GM12891 (cell line): ENCODE measurements at places on chromosomes 4 and X.

DNA sequence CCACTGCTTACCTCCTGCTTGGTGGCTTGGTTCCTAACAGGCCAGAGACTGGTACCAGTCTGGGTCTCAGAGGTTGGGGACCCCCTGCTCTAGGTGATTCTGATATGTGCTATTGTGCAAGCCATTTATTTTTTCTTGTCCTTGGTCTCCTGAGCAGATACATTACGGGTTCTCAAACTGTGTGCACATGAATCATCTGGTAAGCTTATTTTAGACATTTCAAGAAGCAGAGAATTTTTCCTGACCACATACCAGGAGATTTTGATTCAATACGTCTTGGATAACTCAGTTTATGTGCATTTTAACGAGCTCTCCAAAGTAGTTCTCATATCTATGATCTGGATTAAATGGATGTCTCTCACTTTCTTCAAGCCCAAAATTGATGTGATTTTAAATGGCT lies 77.2 kb downstream of the FHIP1A start:
- no peak for DNase-seq

GRCh38 chrX:96692454-96692853 lies 7.8 kb downstream of the DIAPH2 start:
- DNase-seq: no peak

DNA sequence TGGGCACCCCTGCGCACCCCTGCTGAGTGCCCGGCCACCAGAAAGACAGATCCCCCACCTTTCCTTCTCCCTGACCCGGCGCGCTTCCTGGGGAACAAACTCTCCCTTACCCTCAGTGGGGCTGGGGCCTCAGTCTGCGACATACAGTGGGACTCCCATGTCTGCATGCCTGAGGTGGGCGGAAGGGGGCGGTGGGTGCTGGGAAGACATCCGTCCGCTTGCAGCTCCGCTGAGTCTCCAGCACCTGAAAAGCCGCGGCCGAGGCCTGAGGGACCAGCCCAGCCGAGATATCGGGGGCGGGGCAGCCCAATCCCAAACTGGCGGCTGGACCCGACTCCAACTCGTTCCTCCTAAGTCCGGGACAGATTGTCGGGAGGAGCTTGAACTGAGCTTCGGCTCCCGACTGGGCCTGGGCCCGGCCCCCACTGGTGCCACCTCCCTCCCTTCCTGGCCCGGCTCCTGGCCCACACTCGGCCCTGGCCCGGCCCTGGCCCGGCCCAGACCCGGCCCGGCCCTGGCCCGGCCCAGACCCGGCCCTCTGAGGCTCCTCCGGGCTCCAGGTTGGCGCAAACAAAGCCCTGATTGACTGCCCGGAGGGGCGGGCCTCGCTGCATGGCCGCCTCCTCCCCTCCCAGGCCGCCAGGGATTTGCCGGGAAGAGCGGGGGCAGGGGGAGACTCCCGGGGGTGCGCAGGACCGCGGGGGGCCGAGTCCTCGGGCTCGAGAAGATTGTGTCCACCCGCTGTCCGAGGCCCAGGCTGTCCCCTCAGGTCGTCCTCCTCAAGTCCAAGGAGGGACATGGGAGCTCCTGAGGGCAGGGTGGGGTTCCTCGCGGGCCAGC lies 877 bp upstream of the SLC16A2 start:
- DNase-seq: no peak

- no peak for DNase-seq
Measured at GRCh38 chr4:38449506-38450174, 214.4 kb upstream of the KLF3 start.

DNA sequence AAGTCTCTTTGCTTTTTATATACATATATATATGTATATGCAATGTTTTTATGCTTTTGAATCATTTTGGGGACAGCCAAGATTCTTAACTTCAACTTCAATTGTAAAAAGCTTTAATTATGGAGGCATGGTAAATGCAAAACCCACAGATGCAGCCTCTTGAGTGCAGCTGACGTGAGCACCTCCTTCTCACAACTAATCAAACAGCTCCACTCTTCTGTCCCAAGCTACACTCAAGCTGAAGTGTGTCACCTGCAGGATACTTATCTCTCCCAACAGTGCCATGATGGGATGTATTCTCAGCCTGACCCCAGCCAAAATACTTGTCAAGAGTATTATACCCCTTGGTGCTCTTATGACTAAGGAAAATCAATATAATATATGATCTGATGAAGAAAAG lies 60.7 kb upstream of the BLTP1 start:
- DNase-seq: no peak

- no peak for DNase-seq
Measured at GRCh38 chr4:85901500-85901899, 426.6 kb downstream of the ARHGAP24 start.

- no peak for DNase-seq
Measured at GRCh38 chr4:20378181-20378580, 126.5 kb downstream of the SLIT2 start.

DNA sequence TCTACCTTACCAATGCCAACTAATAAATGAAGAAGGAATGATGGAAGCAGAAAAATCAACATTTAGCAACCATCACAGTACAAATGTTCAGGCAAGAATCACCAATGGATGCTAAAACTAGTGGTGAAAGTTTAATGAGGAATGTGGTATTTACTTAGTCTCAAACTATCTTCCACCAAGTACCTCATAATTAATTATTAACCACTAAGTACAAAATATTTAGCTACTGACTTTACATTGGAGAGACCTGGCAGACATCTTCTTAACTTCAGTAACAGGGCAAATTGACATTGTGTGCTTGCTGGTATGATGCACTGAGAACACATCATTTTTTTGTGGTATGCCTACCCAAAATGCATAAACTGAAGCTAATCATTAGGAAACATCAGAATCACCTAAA lies 82.4 kb downstream of the DLG3 start:
- DNase-seq: no peak

- no peak for DNase-seq
Measured at GRCh38 chr4:123976285-123976684, 579.7 kb downstream of the SPRY1 start.

- DNase-seq: no peak
Measured at GRCh38 chr4:33255094-33255493, 2534.9 kb downstream of the PCDH7 start.

DNA sequence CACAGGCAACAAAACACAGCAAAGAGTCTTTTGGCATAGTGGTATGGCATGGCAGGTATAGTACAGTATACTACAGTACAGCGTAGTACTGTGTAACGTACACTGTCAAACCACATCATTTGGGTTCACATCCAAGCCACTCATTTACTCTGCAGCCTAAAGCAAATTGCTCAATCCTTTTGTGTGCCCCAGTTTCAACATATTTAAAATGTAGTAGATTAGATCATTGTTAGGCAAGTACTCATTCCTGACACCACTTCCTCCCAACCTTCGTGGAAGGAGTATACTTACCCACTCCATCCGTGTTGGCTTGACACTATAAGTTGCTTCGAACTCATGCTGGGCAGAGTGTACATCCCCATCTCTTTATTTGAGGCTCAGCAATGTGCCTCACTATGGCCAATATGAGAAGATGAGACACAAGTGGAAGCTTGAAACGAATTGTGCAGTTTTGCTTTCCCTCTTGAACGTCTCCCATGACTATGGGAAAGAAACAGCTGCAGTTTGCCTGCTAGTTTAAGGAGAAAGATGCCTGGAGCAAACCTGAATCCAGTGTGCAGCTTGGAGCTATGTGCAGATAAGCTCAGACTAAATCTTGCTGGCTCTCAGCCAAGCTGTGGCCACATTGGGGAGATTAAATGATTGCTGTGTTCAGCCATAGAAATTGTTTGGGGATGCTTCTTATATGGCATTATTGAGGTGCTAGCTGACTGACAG lies 85.7 kb upstream of the TBL1X start:
- DNase-seq: no peak

GRCh38 chr4:23999714-24000469 lies 110.0 kb upstream of the PPARGC1A start:
- DNase-seq: no peak

GRCh38 chr4:822361-823175 lies 3.4 kb downstream of the CPLX1 start:
- DNase-seq: no peak

- DNase-seq: peak; percentile 9
Measured at GRCh38 chrX:16711893-16712547, 449 bp downstream of the CTPS2 start.
